Daoy (cell line): ENCODE measurements at places on chromosomes 3 and 15.

DNA sequence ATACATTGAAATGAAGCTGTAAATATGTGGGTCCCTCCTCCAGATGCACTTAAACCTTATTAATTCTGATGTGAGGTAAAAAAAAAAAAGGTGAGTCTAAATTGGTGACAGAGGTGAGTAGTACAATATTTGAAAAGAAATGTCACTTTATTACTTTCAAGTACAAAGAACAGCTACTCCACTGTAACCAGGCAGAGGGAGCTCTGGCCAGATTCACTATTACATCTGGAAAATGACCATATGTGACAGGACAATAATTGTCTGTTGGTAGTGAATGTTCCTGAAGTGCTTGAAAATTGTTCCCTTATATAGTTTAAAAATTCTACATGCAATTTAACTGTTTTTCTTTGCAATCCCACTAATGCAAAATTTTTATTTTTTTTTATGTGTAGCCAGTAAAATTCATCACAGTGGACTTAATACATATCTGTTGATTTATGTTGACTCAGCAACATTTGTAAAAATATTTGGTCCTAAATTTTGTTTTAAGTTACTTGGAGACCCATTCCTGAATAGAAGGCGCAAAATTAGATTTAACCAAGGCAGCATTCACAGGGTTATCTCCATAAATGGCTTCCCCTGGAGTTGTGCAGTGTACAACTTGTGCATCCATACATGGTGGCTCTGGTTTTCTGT is 231.9 kb upstream of the TBC1D5 start:
- DNase-seq: no peak

DNA sequence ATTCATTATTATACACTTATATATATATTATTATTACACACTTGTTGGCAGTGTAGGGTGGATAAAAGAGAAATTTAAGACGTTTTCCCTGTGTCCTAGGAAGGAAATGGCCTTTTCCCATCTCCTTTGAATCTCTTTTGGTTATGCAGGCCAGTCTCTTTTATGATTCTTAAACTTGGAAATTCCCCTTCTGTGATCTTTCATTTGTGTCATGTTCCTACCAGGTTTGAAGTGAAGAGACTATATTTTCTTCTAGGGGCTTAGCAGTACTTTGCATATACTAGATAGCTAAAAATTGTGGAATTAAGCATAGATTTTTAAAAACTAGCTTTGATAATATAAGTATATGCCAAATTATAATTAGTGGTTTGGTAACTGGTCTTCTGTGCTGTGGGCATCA is 58.5 kb downstream of the BBX start:
- no peak for DNase-seq

- DNase-seq: no peak
Observed at GRCh38 chr3:177887475-177887874, 648.8 kb upstream of the KCNMB2 start.

DNA sequence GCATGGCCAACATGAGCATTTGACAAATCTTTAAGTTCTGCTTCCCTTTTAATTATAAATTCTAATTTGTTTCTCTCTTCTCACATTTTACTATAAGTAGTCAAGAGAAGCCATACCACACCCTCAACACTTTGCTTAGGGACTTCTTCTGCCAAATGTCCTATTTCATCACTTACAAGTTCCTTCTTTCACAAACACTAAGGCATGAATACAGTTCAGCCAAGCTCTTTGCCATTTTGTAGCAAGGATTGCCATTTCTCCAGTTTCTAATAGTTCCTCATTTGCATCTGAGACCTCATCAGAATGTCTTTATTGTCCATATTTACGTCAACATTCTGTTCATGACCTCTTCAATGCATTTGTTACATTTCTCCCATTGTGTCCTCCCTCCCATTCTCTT is 29.4 kb downstream of the SLC22A14 start:
- DNase-seq: no peak

DNA sequence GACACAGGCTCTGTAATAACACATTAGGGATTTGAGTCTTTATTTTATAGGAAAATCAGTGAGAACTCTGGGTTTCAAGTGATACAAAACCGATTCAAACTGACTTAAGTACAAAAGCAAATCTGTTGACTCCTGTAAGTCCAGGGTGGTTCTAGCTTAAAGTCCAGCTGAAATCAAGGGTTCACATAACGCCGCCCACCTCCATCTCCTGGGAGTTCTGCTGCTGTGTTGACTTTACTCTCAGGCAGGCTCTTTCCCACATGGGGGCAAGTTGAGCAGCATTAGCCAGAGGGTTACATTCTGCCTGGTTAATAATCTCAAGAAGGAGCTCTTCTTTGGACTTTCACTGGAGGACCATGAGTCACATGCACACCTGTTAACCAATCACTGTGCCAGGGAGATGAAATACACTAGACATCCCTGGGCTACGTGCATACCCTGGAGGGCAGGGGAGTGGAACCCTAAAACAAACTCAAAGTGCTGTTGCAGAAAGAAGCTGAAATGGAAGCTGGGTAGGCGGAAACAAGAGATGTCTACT is 9.7 kb upstream of the RNF7 start:
- no peak for DNase-seq

DNA sequence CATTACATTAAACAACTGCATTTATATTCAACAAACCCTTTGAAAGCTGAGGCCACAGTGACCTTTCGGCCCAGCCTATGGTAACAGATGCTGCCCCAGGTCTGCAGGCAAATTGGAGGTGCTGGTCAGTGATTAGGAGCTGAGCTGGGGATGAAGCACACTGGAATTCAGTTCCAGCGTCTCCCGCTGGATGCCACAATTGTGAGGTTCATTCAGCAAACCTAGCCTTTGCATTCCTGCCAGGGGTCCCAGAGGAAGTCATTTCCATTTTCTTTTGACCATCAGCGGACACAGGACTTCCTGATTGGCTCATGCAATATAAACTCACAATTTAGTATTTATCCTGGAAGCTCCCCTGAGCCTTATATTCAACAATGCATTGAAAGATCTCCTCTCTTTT is 89.5 kb downstream of the IL20RB start:
- DNase-seq: no peak

DNA sequence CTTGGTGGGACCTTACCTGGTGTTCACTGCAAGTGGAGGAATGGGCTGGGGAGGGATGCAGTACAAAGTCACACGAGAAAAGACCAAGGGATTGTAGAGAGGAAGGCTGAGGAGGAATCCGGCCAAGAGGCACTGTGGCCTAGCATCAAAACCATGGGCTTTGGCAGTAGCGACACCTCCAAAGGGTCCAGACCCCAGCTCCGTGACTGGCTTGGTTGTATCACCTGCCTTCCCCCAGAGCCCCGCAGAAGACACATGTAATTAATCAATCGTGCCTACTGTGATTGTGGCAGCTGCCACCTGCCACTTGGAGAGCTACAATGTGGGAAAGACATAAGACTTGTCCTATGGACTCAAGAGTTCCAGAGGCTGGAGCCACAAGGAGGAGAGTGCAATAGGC is 54.7 kb downstream of the ST8SIA2 start:
- DNase-seq: no peak

- no peak for DNase-seq
Observed at GRCh38 chr15:64249883-64250575, 87.2 kb upstream of the PPIB start.

GRCh38 chr3:31571325-31571724 is 38.6 kb downstream of the STT3B start:
- no peak for DNase-seq
